ENCODE measurements at places on chromosomes 7 and 10.

- no peak for DNase-seq
Measured at GRCh38 chr7:77461246-77461645, 45.1 kb upstream of the GSAP start.

GRCh38 chr10:75048669-75049098 is 62.8 kb upstream of the SAMD8 start:
- DNase-seq: no peak

DNA sequence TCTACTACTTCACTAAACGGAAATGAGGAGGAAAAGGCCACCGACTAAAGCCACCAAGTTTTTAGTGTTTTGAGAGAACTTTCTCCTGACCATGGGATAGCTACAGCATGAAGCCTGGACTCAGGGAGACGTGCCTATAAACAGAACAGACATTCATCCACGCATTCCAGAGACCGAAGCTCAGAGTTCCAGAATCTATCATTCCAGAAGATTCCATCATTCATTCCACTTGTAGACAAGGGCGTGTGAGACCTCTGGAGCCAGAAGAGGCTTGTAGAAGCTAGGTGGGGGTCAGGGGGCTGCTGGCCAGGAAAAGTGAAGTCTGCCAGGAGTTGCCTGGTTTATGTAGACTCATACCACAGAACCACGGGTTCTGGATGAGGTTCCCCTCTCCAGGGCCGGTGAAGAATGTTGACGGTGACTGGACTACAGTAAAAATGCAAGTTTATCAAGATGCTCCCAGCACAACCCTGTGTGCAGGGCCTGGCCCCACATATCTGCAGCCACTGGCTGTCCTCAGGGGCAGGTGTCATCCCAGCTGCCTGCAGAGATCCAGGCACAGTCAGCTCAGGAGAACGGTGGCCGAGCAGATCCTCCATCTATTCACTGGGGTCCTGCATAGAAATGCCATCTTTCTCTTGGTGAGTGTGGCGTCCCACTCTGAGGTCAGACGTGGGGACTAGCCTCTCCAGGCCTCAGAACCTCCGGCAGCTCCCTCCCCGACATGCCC is 215.7 kb downstream of the USP6NL start:
- DNase-seq: no peak

DNA sequence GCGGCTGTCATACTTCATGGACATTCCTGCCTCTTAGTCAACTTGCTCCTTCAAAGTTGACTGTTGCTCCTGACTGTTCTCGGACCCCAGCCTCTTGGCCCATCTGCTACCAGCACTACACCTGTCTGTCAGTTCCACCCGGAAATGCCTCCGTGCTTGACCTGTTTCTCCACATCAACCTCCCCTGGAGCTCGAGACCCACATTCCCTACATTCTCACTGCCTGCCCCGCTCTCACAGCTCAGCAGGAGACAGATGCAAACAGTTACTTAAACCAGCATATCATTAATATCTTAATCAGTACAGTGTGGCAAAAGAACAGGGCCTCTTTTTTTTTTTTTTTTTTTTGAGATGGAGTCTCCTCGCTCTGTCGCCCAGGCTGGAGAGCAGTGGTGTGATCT is 174.3 kb downstream of the NRP1 start:
- DNase-seq: no peak

GRCh38 chr10:30063099-30063498 is 3.7 kb upstream of the JCAD start:
- DNase-seq: no peak

DNA sequence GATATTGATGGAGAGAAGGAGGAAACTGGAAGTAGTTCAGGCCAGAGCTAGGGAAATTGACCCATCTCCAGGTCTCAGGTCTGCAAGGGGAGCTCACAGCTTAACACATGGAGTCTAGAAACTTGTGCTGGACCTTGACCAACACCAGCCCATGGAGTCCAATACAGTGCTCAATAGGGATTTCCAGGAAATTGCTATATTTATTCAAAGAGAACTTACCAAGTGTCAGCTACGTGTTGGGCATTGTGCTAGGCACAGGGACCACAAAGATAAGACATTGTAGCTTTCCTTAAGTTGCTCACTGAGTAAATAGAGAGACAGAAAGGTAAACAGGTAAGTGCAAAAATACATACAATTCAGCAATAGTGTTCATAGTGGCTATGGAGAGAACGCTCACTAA is 72.7 kb upstream of the ATRNL1 start:
- DNase-seq: no peak

DNA sequence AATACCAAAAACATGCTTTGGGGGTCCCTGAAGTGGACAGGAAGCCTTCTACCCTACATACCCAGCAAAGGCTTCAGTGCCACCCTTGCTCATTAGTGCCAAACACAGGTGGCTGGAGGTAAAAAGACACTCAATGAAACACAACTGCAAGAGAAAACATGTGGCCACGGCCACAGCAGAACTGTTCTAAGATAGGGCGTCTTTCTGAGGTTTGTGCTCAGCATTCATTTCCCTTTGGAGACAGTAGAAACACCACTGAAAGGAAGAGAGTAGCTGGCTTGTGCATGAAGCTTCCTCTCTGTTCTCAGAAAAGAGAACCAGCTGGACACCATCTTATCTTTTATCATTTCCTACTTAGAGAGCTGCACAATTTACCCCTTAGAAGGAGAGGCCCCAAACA is 143.0 kb downstream of the PLXNA4 start:
- DNase-seq: no peak

DNA sequence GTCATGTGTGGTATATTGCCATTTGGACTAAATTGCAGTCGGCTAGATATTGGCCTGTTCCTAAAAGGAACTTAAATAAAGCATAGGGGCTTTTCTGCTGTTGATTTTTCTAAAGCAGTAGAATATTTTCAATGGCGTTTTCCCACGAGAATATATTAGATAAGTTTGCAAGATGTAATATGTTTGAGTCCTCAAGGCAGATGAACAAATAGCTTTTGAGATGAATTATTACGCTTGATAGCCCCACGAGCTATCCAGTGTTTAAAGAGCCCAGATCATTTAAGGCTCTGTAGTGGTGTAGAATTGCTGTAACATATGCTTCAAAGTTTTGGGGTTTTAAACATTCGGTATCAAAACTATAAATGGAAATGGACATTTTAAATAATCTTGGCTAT is 2.9 kb downstream of the CELF2 start:
- DNase-seq: no peak

DNA sequence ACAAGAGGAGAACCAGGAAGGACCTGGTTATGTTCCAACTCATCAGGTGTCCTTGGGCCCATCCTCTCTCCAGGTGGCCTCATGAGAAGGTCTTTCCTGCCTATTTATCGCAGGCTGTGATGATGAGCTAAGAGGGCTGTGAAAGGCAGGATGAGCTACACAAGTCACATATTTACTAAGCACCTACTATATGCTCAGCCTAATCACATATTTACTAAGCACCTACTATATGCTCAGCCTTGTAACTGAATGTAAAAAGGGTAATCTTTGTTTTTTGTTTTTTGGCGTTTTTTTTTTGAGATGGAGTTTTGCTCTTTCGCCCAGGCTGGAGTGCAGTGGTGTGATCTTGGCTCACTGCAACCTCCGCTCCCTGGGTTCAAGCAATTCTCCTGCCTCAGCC is 44.2 kb upstream of the NPFFR1 start:
- no peak for DNase-seq

DNA sequence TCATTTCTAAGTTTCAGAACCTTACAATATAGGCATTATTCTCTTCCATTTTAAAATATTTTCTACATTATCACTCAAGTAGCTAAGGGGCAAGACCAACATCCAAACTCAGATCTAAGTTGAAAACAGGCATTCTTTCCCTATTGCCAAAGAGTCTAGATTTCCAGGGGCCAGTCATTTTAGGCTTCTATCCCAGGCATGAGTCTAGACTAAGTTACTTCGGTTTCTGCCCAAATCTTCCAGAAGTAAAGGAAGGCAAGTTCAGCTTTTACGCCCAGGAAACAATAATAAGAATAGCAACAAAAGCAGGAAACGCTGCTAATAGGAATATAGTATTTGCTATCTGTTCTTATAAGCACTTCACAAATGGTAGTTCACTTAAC is 189.9 kb downstream of the DGKI start:
- DNase-seq: no peak

GRCh38 chr10:10545771-10546170 is 471.9 kb upstream of the CELF2 start:
- peak; percentile 78 for DNase-seq

GRCh38 chr10:124717911-124718741 is 26.1 kb downstream of the FAM53B start:
- peak; percentile 85 for DNase-seq

DNA sequence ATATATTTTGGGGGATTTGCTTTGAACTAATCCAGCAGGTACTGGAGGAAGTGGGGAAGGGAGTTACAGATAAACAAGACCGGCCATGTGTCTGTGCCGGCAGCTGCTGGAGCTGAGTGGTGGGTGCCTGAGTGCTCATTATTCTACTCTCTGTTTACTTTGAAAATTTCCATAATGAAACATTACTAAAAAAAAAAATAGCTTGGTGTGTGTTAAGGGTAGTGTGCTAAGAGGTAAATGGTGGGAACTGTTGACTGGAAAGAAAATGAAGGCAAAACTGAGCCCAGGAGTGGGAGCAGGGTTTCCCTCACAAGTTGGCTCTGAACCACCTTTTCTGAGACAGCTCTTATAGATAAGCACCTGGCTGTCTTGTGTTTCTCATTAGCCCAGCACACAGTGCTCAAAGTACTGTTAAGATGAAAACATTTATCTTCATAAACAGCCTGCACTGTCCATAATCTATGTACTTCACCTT is 50.6 kb downstream of the PARD3 start:
- DNase-seq: no peak

DNA sequence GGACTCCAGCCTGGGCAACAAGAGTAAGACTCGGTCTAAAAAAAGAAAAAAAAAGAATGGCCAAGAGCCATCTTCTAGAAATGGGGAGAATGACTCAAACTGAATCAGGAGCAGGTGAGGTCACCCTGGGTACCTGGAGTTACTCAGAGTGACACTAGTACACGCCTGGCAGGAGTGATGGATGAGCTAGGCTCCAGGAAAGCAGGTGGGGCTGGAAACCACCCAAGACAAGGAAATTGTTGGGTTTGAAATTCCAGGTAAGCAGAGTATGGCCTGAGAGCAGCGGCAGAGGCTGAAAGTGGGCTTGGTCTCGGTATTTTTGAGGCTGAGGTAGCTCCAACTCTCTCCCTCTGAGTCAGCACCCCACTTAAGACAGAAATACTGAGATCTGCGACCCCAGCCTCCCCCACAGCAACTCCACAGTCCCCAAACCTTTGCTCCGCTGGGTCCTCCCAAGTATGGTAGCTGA is 18.5 kb downstream of the DDIT4 start:
- no peak for DNase-seq

DNA sequence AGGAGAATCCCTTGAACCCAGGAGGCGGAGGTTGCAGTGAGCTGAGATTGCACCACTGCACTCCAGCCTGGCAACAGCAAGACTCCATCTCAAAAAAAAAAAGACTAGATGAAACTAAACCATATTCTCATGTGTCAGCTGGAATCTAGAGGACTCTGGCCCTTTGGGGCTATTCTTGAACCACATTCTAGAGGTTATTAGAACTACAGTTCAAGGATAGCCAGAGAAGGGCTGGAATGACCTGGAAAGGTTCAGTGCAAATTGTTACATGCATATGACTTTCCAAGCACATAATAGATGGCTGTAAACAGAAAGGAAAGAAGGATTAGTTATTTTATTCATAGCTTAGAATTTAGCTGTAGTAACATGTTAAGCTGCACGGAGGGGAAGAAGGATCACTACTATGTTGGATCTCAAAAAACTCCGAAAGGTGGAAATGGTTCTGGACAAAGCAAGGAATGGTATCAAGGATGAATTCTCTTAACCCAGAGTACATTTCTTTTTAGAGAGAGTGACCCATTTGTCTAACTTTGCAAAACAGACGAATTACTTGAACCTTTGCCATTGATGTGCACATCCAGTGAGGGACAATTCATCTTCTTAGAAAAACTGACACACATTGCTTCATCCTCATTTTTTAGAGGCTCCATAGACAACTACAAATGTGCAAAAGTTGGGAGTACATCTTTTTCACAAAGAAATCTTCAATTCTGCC is 124.0 kb upstream of the SAMD8 start:
- DNase-seq: no peak

- no peak for DNase-seq
Measured at GRCh38 chr10:127905001-127905847, 1.7 kb upstream of the PTPRE start.

DNA sequence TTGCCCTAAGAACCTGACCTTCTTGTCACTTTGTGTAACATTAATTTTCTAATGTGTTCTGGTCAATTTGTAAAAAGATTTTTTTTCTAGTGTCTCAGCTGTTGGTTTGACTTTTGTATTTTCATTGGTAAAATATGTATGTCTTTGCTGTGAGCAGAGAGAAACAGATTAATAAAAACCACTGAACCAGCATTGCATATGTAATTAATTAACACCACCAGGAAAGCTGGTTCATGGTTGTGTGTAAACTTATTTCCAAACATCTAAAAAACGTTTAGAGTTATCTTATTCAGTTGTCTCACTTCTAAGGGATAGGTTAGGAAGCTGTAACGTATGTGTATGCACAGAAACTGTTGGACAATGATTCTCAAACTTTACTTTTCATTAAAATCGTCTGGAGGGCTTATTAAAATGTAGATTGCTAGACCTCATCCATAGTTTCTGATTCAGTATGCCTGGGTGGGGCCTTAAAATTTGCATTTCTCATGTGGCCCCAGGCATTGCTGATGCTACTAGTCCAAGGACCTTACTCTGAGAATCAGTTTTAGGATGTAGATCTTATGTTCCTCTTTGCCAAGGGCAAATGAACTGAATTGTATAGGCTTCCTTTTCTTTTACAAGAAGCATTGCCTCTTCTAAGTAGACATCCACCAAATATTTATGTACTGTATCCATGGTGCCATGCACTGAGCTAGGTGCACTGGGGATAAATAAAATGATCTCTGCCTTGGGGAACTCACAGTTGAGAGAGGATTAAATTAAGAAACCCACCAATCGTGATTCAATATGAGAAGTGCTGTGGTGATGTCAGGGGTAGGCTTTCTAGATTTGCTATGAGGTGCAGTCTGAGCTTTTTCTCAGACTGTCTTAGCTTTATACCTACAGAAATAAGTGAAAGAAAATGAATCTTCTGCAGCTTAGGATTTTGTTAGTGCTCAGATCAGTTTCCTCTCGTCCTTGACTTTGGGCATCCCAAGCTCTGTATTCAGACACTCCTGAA is 98.7 kb downstream of the AUTS2 start:
- DNase-seq: no peak

DNA sequence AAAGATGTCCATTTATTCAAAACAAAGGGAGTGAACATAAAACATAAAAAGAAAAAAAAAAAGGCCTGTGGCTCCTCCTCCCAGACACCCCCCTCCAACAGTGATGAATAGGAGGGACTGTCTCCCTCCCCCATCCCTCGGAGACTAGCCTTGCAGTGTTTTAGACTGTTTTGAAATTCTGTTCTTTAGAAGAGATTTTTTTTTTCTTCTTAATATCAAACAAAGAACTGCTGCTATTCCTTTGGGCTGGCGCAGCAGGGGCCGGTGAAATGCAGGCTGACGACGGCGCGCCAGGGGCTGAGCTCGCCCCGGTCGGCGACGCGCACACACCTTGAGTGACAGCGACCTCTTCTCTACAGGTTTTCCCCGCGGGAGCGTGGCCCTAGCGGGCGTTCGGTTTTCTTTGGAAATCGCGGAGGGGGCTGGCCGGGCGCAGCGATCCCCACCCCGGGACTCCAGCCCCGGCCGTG is at the start of gene LANCL2:
Gene LANCL2 (plus strand): TSS at position 133 of the 470 bp plus-strand sequence. CDS start 689 bp downstream, outside the sequence.
- DNase-seq: peak; percentile 70

- no peak for DNase-seq
Measured at GRCh38 chr7:151205730-151206129, 4.6 kb downstream of the H2BK1 start.

All from putamen (tissue), 1 donor.